ENCODE measurements at places on chromosomes 3 and 15.

DNA sequence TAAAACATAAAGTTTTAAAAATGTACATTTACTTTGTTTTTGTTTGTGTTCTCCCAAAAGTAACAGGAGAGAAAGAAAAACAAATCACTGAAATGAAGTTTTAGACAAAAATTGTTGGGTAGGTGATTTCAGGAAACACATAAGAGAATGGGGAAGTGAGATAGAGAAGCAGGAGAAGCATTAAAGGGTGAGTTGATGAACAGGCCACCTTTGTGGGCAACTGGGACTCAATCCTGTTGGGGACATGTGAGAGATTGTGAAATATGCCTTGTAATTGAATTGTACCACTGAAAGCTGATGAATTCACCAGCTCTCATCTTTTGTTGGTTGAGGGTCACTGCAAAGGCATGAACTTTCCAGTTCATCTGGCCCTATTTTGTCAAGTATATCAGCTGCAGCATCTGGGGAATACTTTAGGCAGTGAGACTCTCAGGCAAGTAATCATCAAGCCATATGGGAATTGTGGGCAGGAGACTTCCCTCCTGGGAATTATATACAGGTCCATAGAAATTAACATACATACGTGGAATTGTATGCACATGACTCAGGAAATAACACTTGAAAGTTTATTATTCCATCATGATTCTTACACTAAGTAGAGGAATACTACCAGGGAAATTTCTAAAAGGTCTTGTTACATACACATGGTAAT, 181.0 kb downstream of the ZBBX start:
- H3K27me3 ChIP-seq, result no peaks in the 10 kb centered on the region
- no peak for DNase-seq
- no peak overlapping the region for H3K4me3 ChIP-seq
- no peak overlapping the region for H3K27ac ChIP-seq
- no peaks in the 10 kb centered on the region for H3K36me3 ChIP-seq
- no peaks in the 10 kb centered on the region for H3K4me1 ChIP-seq

DNA sequence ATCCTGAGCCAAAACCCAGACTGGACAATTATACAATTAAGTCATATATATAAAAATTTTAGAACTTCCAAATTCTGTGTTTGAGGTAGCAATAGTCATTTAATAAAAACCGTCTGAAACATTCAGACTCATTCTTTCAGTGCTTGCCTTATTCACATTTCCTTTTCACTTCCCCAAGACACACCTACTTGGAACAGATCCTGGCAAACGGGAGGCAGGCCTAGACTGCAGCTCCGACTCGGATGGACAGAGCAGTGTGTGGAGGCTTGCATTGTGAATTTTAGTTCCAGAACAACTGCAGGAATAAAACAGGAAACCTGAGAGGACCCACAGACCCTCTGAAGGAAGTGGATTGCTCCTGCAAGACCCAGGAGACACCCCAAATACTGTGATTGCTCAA, 341.4 kb downstream of the CNTN3 start:
- H3K4me3 ChIP-seq, result no peak overlapping the region
- peaks cover 2% of the 10 kb centered on the region for H3K36me3 ChIP-seq
- H3K4me1 ChIP-seq, result no peaks in the 10 kb centered on the region
- H3K27ac ChIP-seq, result no peak overlapping the region

DNA sequence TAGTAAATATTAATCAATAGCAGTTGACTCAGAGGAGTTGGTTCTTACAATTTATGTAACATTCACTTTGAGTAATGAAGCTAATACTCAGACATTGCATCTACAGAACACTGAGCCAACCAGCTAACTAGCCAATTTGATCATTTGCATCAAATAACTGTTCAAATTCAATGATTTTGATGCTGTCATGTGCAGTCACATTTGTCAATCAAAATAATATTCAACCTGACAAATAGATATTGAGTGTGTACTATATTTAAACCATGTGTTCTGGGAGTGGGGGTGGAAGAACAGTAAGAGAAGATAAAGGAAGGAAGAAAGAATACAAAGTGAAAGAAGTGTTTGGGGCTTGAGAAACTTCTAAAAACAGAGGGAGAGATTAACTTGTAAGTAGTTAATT, 277.2 kb upstream of the ARHGEF26 start:
- DNase-seq, result no peak
- no peak overlapping the region for H3K27ac ChIP-seq
- no peaks in the 10 kb centered on the region for H3K36me3 ChIP-seq

DNA sequence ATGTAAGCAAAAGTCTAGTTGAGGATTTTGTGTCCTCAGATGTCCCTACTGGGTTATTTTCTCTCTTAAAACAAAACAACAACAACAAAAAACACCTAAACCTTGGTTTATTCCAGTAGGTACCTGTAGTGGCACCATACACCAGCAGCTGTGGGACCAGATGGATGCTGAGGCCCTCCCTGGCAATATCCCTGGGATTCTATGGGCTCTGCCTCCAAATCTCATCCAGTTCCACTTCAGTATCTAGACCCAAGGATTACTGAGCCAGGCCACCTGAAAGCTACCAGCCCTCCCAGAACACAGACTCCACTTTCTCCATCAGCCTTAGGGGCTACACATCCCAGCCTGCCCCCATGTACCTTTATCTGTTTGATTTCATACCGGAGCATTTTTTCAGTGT, 1.7 kb downstream of the TIMP4 start:
- no peaks in the 10 kb centered on the region for H3K27me3 ChIP-seq
- H3K4me3 ChIP-seq, result no peak overlapping the region
- H3K4me1 ChIP-seq, result peaks cover 5% of the 10 kb centered on the region
- H3K36me3 ChIP-seq, result 0 out of 2 replicates have a peak, but pooled peaks cover 3% of the 10 kb centered on the region
- no peak for DNase-seq

DNA sequence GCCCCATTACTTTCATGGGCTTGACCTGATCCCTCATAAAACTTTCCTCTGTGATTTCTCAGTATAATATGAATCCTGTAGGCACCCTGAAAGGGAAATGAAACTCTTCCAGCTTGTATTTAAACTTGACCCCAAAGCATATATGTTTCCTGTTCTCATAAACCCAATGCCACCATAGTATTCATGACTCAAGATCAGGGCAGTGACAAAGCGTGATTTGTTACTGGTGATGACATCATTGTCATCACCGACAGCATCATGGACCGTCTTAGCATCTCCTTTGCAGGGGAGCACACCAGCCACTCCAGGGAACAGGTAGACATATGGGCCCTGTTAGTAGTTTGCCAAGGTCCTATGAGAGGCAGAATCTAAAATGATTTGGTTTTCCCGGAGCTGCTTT, 741.2 kb downstream of the NR2F2 start:
- no peaks in the 10 kb centered on the region for H3K36me3 ChIP-seq
- no peaks in the 10 kb centered on the region for H3K4me1 ChIP-seq
- no peaks in the 10 kb centered on the region for H3K27me3 ChIP-seq

DNA sequence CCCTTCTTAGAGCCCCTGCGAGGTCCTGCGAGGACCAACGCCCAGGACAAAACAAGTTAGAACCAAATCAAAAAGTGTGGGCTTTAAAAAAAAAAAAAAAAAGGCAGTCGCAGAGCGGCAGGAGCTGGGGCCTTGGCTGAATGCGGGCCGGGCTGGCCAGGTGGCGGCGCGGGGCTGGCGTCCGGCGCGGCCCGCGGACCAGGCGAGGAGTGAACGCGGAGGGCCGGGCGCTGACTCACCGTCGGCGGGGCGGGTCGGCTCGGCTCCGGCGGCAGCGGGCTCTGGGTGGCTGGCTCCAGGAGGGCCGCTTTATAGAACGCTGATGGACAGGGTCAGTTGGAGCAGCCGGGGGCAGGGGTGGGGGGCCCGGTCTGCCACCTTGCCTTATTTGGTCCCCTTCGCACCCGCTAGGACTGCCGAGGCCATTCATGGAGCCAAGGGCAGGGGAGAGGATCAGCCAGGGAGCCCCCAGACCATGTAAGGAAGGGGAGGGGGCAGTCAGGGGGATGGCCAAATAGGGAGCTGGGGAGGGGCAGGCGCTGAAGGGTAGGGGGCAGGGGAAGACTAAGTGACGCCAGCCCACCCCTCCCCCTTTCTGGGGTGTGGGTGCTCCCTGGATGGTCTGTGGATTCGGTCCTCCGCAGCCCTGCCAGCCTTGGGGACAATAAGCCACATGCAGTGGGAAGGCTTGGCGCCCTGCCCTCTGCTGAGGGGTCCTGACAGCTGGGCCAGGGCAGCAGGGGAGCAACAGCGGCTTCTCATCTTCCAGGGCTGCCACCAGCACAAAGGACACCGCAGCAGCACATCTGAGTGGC, at the start of gene ACTC1:
Gene ACTC1, minus strand, starts transcription at position 283 of the 815 bp plus-strand sequence. CDS start 741 bp downstream, outside the sequence.
- no peaks in the 10 kb centered on the region for H3K36me3 ChIP-seq
- peak within 1 kb of the TSS; percentile 72 for H3K4me3 ChIP-seq
- no peak within 1 kb of the TSS for H3K27ac ChIP-seq
- no peaks in the 10 kb centered on the region for H3K27me3 ChIP-seq
- H3K4me1 ChIP-seq, result no peaks in the 10 kb centered on the region

- DNase-seq, result no peak
- H3K36me3 ChIP-seq, result no peaks in the 10 kb centered on the region
Measured at GRCh38 chr3:183317271-183317670, 64.2 kb downstream of the B3GNT5 start.

- no peak overlapping the region for H3K27ac ChIP-seq
- DNase-seq, result no peak
- H3K36me3 ChIP-seq, result no peaks in the 10 kb centered on the region
- no peak overlapping the region for H3K4me3 ChIP-seq
- H3K27me3 ChIP-seq, result no peaks in the 10 kb centered on the region
Measured at GRCh38 chr3:191342411-191342810, 12.1 kb upstream of the UTS2B start.

- H3K27me3 ChIP-seq, result no peaks in the 10 kb centered on the region
- peaks cover 1% of the 10 kb centered on the region for H3K36me3 ChIP-seq
- no peaks in the 10 kb centered on the region for H3K4me1 ChIP-seq
- no peak overlapping the region for H3K4me3 ChIP-seq
- no peak for DNase-seq
Measured at GRCh38 chr3:43512754-43513404, 108.9 kb downstream of the ANO10 start.

- no peak overlapping the region for H3K4me3 ChIP-seq
- no peak overlapping the region for H3K27ac ChIP-seq
- no peaks in the 10 kb centered on the region for H3K36me3 ChIP-seq
- DNase-seq, result no peak
- no peaks in the 10 kb centered on the region for H3K27me3 ChIP-seq
Measured at GRCh38 chr3:48863122-48863521, 15.4 kb upstream of the PRKAR2A start.

- H3K27me3 ChIP-seq, result no peaks in the 10 kb centered on the region
- H3K27ac ChIP-seq, result no peak overlapping the region
- H3K36me3 ChIP-seq, result peaks cover 6% of the 10 kb centered on the region
- no peak for DNase-seq
- no peak overlapping the region for H3K4me3 ChIP-seq
Measured at GRCh38 chr3:158205994-158206393, 96.1 kb downstream of the RSRC1 start.

DNA sequence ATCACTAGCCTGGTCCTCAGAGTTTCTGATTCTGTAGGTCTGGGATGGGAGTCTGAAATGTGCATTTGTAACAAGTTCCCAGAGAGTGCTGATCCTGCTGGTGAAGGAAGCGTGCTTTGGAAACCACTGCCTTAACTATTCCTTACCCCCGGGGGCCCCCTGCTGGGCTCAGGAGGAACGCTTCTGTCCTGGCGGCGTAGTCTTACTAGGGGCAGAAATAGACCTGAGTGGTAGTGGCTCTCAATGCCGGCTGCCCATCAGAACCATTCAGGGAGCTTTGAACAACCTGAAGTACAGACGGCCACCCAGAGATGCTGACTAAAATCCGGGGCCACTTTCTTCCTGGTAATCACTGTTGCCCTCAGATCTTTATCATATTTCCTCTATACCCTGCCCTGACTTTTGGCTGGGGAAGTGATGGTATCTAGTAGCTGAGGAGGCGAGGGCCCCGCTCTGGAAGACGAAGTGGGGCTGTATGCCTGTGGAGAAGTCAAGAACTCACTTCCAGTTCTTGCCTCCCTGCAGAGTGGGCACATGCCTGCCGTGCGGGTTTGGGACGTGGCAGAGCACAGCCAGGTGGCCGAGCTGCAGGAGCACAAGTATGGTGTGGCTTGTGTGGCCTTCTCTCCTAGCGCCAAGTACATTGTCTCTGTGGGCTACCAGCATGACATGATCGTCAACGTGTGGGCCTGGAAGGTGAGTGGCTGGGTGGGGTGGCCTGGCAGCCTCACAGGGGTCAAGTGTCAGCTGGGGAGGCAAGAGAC, 16.3 kb upstream of the JMJD7 start:
- no peak overlapping the region for H3K4me3 ChIP-seq
- no peaks in the 10 kb centered on the region for H3K4me1 ChIP-seq
- no peaks in the 10 kb centered on the region for H3K27me3 ChIP-seq
- no peaks in the 10 kb centered on the region for H3K36me3 ChIP-seq
- H3K27ac ChIP-seq, result no peak overlapping the region
- peak; percentile 81 for DNase-seq

DNA sequence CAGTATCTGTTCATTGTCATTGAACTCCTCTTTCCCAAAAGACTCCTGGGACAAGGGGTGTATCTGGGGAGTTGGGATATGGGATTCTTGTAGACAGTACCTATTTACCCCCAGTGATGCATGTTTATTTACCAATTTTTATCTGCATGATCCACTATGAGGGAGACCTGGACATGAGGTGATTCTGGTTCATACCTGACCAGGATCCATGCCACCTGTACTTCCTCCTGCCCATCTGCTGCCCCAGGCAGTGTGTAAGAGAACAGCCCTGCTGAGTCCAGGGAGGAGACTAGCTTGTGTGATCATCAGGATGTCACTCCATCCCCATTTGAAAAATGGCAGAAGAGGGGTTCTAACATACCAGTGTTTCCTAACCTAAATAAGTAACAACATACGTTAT, 3.1 kb upstream of the TPRG1 start:
- no peaks in the 10 kb centered on the region for H3K27me3 ChIP-seq
- H3K36me3 ChIP-seq, result no peaks in the 10 kb centered on the region
- DNase-seq, result no peak
- peaks cover 2% of the 10 kb centered on the region for H3K4me1 ChIP-seq
- no peak overlapping the region for H3K27ac ChIP-seq

- no peaks in the 10 kb centered on the region for H3K4me1 ChIP-seq
- peak; percentile 12 for DNase-seq
- H3K27ac ChIP-seq, result no peak overlapping the region
- no peak overlapping the region for H3K4me3 ChIP-seq
Measured at GRCh38 chr3:194884649-194885315, 199.1 kb downstream of the FAM43A start.

- no peak overlapping the region for H3K4me3 ChIP-seq
- no peak overlapping the region for H3K27ac ChIP-seq
- no peaks in the 10 kb centered on the region for H3K36me3 ChIP-seq
- no peaks in the 10 kb centered on the region for H3K27me3 ChIP-seq
- DNase-seq, result no peak
- H3K4me1 ChIP-seq, result no peaks in the 10 kb centered on the region
Measured at GRCh38 chr3:194840661-194841514, 155.2 kb downstream of the FAM43A start.

GRCh38 chr3:55690726-55691125, 203.6 kb upstream of the WNT5A start:
- peak; percentile 83 for DNase-seq
- peaks cover 12% of the 10 kb centered on the region for H3K4me1 ChIP-seq
- H3K27me3 ChIP-seq, result no peaks in the 10 kb centered on the region
- H3K36me3 ChIP-seq, result no peaks in the 10 kb centered on the region
